ENCODE measurements at places on chromosomes 11 and 22. TPM values are rescaled to one million over a fixed set of nuclear protein-coding genes. Genes with fewer than 3 reads are reported as not detected.

DNA sequence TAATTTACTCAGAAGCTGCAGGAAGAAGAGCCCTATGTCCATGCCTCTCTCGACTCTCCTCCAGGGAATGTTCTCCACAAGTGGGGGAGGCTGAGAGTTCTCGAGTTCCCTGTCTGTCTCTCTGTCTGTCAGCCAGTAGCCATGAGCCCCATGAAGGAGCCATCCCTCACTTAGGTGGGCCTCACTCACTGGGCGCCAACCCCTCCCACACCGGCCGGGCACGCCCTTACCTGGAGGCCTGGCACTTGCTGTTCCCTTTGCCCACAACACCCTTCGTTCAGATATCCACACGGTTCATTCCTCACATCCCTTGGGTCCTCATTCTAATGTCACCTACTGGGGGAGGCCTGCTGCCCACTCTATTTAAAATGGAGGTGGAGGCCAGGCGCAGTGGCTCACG is 14.2 kb upstream of the IL10RA start:
- ATAC-seq, result no peak

- no peak for ATAC-seq
Measured at GRCh38 chr22:28833276-28833923, 33.0 kb upstream of the XBP1 start.

NCF4 gene
- 20.5 TPM for total RNA-seq

MS4A3 gene
- total RNA-seq, result not detected

CNGA4 gene
- total RNA-seq, result 0.73 TPM

MS4A14 gene
- 1.3 TPM for total RNA-seq

DNA sequence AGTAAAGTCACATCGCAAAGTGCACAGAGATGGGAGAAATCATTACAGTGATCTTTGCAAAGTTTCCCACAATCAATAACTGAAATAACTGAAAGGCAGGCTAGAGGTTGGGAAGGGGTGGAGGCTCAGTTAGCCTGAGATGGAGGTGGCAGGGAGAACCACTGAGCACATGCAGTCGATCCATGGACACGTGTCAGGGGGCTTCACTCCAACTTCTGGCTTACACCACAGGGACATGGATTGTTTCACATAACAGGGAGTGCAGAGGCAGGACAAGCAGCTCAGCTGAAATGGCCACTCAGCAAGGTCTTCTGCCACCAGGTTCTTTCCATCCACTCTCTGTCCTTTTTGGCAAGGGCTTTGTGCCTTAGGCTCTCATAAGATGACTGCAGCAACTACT is 35.1 kb upstream of the MICAL2 start:
- ATAC-seq, result no peak

- ATAC-seq, result peak; percentile 73
Measured at GRCh38 chr11:62171261-62171723, 18.7 kb upstream of the SCGB1D1 start.

HTR3A gene
- 0.54 TPM for total RNA-seq

TMEM41B gene
- total RNA-seq, result 16.7 TPM

F2 gene
- not detected for total RNA-seq

DNA sequence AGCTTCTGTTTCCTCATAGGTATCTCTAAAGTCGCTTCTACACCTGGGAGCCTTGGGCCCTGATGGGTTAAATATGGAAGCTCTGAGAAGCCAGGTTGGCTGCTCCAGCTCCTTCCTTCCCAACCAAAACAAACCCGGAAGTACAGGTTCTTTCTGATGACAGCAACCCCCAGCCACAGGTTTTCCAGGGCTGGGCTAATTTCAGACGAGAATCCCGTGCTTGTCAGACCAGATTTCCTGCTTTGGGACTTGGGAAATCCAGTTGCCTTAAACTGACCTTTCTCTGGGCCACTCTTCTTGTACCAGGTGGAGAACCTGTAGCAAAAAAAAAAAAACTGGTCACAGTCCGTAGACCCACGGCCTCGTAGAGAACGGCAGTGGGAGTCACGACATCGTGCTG is 51.9 kb downstream of the RBX1 start:
- no peak for ATAC-seq

GRCh38 chr11:94793002-94793401 is 24.8 kb downstream of the AMOTL1 start:
- ATAC-seq, result no peak

IGHMBP2 gene
- 21.5 TPM for total RNA-seq

C11orf86 gene
- total RNA-seq, result not detected

DNA sequence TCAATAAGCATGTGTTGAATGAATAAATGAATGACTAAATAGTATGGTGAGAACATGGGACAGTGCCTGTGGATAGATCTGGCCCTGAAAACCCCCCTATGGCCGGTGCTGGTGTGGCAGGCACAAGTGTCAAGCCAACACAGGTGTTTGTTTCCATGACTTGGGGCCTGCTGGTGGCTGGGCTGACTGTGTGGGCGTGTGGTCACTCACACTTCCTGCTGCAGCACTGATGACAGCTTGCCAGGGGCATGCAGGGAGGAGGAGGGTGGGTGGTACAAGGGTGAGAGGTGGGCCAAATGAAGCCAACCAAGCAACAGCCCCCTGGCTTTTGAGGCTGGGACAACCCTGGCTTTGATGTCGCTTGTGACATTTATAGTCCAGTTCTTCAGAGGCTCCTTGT is 30.3 kb upstream of the ABCC8 start:
- no peak for ATAC-seq

- ATAC-seq, result no peak
Measured at GRCh38 chr11:70142221-70142875, 60.7 kb upstream of the FADD start.

DNA sequence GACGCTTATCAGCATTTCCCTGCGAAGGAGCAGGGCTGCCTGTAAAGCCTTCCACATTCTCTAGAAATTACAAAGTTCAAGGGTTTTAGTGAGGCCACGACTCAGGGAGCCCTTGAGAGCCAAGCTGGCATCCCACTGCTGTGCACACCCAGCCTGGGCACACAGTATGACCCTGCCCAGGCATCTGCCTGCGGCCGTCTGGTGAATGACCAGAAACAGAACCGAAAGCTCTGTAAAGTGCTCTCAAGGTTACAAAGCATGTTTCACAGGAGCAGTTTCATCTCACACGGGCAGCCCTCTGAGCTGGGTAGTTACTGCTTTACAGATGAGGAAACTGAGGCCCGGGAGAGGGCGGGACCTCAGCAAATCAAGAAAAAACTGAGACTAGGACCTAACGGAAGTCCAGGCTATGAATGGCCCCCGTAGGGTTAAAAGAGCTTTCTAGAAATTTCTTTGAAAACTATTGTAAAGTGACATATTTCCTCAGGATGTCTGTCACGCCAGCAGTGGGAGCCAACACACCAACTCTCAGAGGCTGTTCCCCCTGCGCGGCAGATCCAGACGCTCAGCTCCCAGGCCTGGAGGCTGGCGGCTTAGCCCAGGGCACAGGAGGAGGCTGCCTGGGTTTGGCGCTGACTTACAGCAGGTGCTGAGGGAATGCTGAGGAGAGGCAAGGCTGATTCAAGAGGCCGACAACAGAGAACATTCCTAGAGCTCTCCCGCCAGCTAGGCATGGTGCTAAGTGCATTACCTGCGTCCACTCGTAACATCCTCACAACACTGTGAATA is 7.7 kb upstream of the TCF20 start:
- no peak for ATAC-seq
